HCT116 (cell line): ENCODE measurements at places on chromosomes 4 and X. TPM values are rescaled to one million over a fixed set of nuclear protein-coding genes. Genes with fewer than 3 reads are reported as not detected.

- peak; percentile 78 for DNase-seq
Measured at GRCh38 chr4:103996637-103997036, 276.9 kb upstream of the TACR3 start.

GRCh38 chr4:186775902-186776301 lies 52.2 kb upstream of the FAT1 start:
- DNase-seq, result no peak

DNA sequence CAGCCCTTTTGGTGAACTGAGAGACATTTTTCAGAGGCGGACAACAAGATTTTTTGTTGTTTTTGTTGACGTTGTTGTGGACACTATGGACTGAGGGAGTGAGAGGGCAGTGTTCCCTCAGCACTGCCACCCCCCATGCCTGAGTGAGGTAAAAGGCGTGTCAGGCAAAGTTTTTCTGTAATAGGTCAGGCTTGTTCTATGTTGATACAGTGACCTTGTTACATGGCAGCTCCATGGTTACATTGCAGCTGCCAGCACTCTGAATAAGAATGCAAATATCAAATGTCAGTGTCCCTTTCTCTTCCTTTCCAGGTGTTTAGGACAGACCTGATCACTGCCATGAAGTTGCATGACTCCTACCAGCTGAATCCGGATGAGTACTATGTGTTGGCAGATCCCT lies 36.6 kb downstream of the JADE1 start:
- no peak for DNase-seq

GRCh38 chrX:39165185-39165584 lies 363.9 kb downstream of the MID1IP1 start:
- no peak for DNase-seq

- no peak for DNase-seq
Measured at GRCh38 chr4:128639541-128640270, 169.8 kb upstream of the JADE1 start.

DNA sequence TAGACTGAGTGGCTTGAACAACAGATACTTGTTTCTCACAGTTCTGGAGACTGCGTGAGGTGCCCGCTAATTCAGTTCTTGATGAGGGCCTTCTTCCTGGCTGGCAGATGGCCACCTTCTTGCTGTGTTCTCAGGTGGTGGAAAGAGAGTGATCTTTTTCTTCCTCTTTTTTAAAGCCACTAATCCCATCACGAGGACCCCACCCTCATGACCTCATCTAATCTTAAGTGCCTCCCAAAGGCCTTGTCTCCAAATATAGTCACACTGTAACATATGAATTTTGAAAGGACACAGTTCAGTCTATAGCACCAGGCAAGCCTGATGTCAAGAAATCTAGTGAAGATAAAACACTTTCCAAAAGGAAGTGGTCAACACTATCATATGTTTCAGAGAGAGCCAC lies 12.4 kb downstream of the VAMP7 start:
- DNase-seq, result no peak

- DNase-seq, result no peak
Measured at GRCh38 chr4:153023692-153024394, 87.7 kb downstream of the FHDC1 start.

GRCh38 chrX:112888916-112889315 lies 48.3 kb upstream of the AMOT start:
- no peak for DNase-seq

Gene RADX
- total RNA-seq, result 8.0 TPM
